Left cardiac atrium (tissue), 4 donors: ENCODE measurements at places on chromosomes 2 and 18.

DNA sequence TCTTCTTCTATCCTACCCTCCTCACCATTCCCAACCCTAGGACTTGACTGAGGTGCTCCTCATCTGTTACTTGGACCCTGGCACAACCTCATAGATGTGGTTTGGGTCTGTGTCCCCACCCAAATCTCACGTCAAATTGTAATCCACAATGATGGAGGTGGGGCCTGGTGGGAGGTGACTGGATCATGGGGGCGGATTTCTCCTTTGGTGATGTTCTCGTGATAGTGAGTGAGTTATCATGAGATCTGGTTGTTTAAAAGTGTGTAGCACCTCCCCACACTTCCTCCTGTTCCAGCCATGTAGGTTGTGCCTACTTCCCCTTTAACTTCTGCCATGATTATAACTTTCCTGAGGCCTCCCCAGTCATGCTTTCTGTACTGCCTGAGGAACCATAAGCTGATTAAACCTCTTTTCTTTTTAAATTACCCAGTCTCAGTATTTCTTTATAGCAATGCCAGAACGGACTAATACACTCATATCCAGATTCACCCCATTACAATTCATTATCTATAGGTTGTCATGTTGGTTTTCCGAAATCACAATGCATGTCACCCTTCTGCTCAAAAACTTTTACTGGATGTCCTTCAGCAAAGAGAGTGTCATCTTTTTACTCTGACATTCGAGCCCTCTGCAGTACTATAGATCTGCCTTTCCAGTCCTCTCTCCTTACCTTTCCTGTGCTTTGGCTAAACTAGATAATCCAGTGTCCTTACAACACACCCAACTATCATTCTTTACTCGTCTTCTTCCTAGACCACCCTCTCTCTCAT is 45.7 kb downstream of the APOB start:
- no peak for DNase-seq

GRCh38 chr2:46836295-46837111 is 79.1 kb downstream of the MCFD2 start:
- DNase-seq, result no peak

DNA sequence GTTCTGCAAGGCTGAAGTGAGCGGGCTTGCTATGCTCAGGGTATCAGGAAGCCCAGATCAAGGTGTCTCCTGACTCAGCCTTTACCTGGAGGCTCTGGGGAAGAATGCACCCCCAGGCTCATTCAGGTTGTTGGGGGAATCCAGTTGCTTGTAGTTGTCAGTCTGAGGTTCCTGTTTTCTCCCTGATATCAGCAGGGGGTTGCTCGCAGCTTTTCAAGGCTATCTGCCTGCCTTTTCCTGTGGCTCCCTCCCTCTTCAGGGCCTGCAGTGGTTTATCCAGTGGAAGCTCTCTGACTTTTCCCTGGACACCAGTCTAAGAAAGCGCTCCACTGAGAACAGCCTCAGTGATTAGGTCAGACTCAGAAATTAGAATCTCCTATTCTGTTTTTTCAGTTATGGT is 116.6 kb downstream of the PTPRM start:
- DNase-seq, result no peak

GRCh38 chr2:115541814-115542213 is 1099.4 kb downstream of the DPP10 start:
- DNase-seq, result no peak

DNA sequence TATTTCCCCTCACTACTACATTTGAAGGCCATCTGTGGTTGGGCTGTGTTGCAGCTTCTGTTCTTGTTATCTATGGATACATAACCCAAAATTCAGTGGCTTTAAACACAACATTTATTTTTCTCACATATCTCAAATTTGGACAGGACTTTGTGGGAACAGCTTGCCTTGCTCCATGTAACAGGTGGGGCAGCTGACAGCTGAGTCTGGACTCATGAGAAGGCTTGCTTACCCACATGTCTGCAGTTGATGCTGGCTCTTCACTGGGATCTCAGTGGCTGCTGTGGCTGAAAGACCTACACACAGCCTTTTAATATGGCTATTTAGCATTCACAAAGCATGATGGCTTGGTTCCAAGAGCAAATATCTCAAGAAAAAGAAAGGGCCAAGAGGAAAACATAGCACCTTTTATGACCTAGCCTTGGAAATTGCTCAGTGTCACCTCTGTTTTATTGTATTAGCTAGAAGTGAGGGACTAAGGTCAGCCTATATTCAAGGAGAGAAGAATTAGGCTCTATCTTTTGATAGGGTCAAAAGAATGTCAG is 296.8 kb upstream of the ZNF521 start:
- no peak for DNase-seq

GRCh38 chr2:1847846-1848598 is 103.7 kb upstream of the PXDN start:
- DNase-seq, result no peak

DNA sequence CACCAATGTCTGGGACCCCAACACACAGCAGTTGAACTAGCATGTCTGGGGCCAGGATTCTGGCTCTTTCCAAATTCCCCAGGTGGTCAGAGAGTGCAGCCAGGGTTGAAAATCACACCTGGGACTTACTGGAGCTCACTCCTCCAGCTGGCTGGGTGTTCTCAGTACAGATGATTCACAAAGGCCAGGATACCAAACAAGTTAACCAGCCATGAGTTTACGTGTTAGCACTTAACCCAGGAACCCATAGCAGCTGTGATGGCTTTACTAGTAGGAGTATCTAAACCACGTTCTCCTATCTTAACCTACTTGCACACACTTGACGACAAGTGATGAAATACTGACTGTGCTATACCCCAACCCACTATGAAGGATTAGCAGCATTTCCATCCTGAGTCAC is 222.8 kb downstream of the FBXO15 start:
- no peak for DNase-seq

DNA sequence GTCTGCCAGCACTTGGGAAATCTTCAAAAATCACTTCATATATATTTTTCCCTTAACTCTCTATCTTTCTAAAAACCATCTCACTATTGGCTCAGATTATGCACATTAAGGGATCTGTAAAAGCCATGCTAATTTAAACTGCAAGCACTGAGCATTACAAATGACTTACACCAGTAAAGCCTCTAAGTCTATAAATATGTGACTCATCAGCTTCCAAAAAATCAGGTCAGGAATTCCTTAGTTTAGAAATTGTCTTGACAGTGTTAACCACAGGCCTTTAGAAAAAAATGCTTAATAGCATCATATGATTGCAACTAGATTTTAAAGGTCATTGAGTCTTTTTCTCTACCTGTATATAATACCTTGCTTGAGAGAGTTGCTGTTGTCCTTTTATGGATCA is 1113.6 kb upstream of the PIK3C3 start:
- no peak for DNase-seq

DNA sequence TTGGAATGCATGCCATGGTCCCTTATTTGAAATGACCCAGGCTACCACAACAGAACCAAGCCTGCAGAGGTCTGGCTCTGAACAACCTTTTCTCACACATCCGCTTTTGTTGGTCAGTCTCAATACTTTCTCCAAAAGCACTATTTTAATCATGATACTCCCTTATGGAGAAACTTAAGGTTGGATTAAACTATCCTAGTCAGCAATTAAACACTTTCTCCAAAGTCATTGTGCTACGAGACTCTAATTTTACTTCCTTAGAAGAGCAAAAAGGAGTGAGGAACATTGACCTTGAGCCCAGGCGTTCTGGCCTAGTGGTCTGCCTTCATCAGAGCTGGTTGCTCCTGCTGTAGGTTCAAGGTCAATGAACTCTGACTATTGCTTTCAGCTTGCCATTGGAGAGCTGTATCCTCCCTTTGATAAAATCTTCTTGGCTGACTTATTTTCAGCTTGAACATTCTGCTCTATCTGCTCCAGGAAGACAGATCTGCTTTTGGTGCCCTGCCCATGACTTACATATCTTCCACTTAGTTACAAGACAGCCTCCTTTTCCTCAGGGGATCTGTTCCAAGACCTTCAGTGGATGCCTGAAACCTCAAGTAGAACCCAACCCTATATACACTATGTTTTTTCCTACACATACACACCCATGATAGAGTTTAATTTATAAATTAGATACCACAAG is 91.2 kb downstream of the NCKAP5 start:
- no peak for DNase-seq

- DNase-seq, result no peak
Measured at GRCh38 chr2:241108271-241109209, 6.5 kb upstream of the MTERF4 start.

DNA sequence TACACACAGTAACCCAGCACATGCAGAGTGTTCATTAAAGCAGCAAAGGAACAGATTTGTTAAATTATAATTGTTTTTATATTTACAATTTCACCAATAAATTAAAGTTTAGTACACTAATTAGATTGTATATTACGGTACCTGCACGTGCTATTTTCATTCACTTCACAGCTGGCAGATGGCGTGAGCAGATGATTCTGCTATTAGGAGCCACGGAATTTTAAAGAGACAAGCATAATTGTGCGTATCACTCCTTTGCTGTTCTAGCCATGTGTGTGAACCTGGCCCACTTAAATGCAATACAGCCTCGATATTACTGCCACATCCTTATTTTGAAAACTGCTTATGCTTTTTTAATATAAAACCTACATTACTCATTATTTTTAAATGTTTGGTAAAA is 332.8 kb upstream of the SOX11 start:
- DNase-seq, result no peak

DNA sequence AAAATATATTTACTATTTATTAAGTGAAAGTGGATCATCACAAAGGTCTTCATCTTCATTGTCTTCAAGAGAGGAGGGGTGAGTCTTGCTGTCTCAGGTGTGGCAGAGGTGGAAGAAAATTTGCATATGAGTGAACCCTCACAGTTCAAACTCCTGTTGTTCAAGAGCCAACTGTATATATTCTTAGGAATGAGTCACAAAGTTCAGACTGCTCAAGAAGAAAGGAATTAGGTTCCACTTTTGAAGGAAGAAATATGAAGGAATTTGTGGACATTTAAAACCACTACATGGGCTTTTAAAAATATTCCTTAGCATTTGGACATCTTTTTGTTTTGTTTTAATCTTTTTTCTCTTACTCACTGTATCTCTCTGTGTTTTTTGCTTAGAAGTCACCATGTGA is 212.6 kb downstream of the INSIG2 start:
- no peak for DNase-seq

DNA sequence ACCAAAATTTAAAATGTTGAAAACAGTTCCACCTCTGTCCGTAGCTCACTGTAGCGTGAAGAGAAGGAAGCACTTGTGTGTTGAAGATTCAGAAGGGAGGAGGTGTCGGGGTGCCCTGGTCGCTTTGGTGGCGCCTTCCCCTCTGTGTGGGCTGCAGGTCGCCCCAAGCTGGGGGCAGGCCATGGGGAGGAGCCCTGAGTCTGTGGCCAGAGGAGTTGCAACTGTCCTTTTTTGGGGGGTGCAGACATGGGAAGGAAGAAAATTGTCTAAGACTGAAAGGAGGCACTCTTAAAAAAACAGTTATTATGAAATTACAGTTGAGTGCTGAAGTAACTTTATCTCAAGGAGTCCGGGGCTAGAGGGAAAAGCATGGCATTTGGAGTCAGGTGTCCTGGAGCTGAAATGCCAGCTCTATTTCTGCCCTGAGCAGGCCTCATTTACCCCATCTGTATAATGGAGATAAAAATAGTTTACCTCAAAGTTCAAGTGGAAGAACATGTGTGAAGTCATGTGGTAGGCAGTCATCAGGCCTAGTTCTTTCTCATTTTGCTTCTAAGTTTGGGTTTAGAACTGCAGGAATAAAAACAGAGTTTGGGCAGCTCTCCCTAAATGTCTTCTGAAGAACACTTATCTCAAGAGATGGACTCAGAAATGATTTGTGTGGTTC is 82.1 kb downstream of the RNF144A start:
- no peak for DNase-seq

DNA sequence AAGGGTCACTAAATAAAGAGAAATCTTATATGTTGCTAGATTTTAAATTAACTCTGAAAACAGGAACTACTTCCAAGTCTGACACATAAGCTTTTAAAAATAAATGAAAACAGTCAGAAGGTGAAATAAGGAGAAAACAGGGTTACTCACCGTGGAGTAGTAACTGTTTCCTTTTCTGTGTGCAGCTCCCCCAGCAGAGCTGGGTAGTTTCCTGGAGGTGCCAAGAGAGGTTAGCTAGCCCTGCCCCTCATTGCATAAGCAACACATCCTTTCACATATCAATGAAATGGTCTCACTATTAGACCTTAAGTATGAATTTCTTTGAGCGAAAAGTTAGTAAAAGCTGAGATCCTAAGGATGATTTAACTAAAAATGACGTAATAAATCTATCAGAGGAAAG is 54.0 kb upstream of the GPR75 start:
- DNase-seq, result no peak

DNA sequence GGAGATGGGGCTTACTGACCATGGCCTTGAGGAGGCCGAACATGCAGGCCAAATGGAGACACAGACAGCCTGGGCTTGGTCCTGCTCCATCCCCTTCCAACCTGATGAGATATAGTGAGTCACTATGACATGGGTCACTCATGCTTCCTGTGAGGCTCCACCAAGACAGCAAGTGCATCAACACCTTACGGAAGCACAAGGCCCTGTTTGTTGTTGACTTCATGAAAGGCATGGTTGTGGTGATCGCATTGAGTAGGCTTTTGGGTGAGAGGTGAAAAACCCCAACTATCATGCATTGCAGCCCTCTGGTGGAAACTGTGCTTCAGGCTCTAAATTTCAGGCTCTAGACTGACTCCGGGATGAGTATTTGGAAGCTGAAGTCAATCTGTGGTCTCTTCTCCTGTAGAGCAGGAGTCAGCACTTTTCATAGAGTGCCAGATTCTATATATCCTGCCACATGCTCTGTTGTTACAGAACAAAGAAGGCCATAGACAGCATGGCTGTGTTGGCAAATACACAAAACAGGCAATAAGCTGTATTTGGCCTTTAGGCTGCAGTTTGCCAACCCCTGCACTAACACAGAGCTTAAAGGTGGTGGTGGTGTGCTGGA is 10.1 kb downstream of the IL37 start:
- no peak for DNase-seq

DNA sequence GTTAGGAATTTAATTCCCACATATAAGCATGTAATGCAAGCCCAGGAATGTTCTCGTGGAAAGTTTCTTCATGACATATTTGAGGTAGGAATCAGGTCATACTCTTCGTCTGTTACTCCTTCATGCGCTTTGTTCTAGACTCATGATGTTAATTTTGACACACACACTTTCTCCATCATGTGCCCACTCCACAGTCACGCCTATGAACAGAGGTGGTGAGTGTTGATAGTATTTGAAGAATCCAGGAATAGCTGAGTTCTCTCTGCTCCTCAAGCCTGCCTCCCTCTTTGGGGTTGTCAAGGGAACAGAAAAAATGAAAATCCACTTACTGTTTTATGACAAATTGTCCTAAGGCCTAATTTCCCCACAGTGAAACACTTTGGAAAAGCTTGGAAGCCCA is 117.3 kb upstream of the SERPINE2 start:
- no peak for DNase-seq

- DNase-seq, result no peak
Measured at GRCh38 chr18:79252904-79253633, 142.7 kb upstream of the NFATC1 start.
